ENCODE measurements at places on chromosomes 2 and 18.
A peak's percentile ranks its signal among the peaks of the same experiment; 100 is the strongest.

- no peak for DNase-seq
Measured at GRCh38 chr18:39453356-39453755, 1887.8 kb upstream of the CELF4 start.

GRCh38 chr2:11421863-11422490, 44.0 kb downstream of the E2F6 start:
- no peak for DNase-seq

DNA sequence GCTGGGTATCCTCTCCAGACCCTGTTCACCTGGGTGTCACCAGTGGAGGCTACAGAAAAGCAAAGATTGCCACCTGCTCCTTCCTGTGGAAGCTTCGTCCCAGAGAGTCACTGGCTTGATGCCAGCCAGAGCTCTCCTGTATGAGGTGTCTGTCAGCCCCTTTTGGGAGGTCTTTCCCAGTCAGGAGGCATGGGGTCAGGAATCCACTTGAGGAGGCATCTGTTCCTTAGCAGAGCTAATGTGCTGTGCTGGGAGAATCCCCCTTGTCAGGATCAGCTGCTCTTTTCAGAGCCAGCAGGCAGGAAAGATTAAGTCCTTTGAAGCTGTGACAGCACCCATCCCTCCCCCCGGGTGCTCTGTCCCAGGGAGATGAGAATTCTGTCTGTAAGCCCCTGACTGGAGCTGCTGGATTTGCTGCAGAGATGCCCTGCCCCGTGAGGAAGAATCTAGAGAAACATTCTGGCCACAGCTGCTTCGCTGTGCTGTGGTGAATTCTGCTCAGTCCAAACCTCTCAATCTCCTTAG, 121.8 kb downstream of the GPR39 start:
- DNase-seq, result no peak

- DNase-seq, result no peak
Measured at GRCh38 chr2:46990231-46990588, 74.6 kb upstream of the MCFD2 start.

DNA sequence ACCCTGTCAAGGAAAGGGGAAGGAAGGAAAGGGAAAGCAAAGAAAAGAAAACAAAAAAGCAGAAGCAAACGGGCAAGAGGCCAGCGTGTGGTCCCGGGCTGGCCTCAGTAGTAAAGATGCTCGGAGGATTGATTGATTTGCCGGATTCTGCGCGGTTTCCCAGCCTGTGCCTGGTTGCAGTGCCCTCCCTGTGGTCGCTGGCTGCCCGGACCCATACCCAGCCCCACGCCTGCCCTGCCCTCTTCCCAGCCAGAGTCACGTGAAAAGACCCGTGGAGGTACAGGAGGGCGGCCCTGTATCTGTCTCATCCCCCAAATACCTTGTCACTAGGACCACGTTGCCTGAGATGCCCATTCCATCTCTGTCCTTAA, 55.1 kb upstream of the IMP4 start:
- no peak for DNase-seq

DNA sequence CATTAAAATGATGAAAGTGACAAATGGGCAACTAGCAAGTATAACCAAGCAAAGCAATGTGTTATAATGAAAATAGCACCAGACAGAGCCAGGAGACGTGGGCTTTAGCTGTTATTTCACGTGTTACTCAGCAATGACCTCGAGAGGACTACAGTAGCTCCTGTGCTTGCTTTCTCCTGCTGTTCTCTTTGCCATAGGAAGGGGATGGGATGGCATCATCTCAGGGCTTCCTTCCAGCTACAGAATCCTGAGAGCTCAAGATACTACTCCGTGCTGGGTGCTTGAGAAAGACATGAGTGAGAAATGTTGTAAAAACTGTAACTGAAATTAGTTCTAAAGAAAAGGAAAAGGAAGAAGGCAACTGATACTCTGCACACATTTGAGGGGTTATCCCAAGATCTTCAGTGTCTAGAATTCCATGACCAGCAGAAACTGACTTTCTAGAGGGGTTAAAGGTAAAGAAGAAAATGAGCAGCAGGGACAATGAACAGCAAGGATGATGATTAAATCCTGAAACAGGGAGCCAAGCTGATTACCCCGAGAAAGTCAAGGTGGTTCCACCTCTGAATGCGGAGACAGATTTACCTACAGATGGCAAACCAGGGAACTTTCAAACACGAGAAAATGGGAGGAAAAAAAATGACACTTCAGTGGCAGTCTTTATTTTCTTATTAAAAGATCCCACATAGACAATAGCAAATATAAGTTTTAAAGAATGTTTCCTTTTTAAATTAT, 33.4 kb downstream of the GAREM1 start:
- DNase-seq, result no peak

DNA sequence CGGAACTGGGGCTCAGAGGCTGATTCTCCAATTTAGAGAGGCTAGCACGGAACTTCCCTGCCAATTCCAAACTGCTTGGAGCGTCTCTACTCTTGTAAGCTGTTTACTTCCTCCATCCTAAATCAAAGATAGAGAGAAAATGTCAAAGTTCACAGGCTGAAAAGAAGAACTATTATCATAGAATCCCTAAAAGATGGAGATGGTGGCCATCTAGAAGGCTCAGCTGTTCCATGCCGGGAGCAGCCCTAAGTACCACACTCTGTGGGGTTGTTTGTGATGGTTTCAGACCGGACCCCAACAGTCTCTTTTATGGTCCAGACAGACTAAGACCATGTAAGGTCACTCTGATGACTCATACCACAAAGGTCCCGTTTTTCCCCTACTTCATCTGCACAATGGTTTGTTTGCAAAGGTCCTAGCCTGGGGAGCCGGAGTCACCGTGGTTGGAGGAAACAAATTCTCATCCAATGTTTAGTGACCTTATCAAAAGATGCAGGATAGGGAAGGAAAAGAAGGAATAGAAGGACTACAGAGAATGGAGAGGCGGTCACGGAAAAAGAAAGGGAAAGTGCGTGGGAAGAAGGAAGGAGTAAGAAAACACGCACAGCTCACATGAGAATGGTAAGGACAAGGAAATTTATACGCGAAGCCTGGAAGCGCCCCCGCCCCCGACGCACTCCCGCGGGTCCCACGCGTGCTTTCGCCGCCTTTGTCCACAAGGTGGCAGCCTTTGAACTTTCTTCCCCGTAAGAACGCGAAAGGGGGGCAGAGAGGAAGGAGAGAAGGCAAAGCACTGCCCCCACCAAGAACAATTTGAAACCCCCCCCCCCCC, 453 bp upstream of the ANTXR1 start:
- DNase-seq, result peak; percentile 60

GRCh38 chr2:169397697-169398096, 35.4 kb upstream of the LRP2 start:
- no peak for DNase-seq

DNA sequence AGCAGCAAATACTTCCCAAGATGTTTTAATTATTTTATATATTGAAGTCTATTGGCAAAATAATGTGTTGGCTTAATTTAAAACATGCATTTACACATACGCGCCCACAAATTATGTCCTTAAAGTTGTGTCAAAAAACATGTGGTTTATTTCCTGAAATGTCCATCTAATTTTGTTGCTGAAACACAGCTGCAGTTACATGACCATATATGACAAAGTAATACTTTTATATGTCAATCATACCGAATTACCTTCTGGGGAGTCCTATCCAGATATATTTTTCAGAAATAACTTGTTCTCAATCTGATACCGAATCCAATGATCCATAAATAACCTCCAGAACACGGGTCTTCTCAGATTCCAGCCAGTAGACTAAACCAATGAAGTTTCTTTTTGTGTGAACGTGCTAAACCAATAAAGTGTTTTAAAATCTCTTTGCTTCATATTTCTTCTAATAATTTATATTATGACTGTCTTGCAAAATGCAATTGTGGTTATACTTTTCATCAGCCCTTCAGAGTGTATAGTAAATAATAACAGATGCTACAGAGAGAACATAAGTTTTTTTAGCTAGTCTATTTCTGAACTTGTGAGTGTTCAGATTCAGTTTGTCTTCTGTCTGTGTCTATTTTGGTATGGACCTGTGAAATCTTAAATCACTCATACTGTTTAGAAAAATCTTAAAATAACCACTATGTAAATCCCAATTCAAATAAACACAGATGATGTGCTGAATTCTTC, 2.4 kb downstream of the SCG2 start:
- DNase-seq, result no peak

GRCh38 chr2:85886590-85886989, 2.2 kb downstream of the ST3GAL5 start:
- DNase-seq, result peak; percentile 45

DNA sequence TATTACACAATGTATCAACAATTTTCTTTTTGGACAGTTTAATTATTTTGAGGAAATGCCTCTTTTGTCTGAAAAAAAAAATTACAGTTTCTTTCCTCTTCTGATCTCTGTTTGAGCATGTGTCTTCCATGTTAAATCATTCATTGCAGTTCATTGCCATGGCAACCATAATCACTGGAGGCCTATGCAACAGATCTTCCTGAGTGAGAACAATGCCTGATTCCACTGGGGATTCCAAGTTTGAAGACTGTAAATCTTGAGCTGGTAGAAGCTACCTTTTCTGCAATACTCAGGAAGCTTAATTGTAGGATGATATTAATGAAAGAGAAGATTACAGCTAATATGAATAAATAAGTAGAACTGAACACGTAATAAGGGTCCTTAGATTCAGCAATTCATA, 721.4 kb upstream of the CNTNAP5 start:
- no peak for DNase-seq

DNA sequence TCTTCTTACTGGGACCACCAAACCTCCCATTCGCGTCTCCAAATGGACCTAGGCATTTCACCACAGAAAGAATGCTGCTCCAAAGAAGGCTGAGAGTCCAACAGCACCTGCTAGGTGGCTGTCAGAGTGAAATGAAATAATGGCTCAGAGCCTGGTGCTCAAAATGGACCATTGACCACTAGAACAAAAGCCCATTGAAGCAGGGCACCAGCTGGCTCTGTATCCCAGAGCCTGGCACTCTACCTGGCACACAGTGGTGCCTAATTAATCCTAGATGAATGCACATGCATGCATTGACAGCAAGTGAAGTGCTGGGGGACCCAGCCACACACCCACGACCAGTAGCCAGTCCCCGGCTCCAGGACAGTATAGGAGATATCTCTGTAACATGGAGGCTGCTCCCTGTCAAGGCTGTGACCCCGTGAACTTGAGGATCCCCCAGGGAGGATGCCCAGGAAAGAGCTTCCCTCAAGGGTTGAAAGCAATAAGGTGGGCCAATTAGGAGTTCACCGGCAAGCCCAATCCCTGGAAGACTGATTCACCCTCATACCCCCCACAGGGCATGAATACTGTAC, 261.3 kb downstream of the TNS1 start:
- DNase-seq, result no peak

DNA sequence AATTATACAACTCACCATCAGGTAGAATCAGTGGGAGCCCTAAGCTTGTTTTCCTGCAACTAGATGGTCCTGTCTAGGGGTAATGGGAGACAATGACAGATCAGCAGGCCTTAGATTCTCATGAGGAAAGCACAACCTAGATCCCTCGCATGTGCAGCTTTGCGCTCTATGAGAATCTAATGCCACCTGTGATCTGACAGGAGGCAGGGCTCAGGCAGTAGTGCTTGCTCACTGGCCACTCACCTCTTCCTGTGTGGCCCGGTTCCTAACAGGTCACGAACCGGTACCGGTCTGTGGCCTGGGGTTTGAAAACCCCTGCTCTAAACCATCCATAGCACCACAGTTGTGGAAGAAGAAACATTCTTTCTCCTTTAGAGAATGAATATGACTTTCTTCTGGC, 242.8 kb upstream of the CXCR4 start:
- no peak for DNase-seq

DNA sequence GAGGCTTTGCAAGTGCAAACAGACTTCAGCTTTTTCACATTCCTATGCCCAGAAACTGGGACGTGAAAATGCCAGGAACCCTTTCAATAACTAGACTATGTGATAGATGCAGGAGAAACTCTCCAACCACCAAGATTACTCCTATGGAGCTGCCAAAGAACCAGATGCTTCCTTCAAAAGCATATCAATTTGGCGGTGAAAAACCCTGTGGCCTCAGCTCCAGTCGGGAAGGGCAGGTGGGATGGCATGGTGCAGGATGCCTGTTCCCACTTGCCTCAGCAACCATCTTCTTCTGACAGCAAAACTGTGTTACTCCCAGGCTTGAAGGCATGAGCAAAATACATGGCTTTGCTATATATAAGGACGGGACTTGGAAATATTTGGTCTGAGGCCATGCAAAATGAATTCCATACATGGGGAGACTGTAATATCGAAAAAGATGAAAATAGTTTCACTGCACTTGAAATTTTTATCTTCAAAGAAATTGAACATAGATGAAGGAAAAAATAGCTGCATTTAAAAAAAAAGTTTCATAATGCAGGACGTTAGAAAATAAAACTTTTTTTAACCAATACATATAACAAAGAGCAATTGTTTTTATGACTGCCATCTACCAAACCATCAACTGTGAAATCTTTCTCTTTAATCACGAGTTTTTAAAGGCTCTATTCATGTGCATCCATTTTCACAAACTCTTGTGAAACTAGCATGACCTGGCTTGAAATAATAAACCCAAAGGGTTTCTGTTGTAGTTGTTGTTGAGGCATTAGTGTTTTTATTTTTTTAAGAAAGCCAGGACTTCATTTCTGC, 99.1 kb downstream of the AFF3 start:
- DNase-seq, result no peak

DNA sequence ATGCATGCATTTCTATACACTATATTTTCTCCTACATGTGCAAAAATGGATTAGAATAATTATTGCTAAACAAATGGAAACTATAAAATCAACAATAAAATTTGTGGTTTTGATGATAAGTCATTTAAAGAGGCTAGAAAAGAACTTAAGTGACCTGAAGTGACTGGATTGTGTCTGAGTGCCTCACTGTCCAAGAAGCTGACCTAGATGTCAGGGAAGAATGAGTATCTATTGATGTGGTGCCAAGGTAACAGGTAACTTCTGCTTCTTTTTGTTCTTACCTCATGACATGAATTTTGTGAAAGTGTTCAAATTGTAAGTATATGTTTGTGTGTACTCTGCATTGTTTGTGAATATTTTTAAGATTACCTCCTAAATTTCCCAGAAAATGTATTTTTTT, 1623.9 kb upstream of the ACVR2A start:
- no peak for DNase-seq

DNA sequence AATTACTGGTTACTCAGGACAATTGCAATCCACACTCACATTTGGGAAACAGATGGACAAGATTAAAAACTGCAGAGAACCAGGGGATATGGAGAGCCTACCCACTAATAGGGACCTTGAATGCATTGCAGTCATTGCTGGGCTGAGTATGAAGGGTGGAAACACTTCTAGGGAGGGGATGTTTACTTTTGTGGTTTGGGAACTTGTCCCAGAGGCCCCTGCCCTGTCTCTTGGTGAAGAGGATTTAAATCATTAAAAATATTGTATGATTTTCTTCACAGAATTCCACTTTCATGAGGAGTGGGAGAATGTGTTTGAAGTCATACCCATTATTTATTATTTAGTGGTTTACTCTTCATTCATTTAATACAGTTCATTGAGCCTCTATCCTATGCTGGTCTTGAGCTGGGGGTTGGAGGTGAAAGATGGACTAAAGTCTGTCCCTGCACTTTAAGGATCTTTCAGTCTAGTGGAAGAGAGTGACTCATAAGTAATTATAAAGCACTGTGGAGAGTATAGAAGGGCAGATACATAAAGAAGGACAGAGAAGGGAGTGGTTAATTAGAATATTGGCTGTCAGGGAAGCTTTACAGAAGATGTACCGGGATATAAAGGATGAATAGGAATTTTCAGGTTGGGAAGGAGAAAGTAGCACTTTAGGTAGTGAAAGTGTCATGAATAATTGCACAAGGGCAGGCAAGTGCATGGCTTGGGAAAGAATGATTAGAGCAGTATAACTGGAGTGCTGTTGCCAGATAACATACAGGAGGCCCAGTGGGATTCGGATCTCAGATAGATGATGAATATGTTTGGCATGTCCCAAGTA, 313.4 kb downstream of the LPIN1 start:
- DNase-seq, result no peak

- no peak for DNase-seq
Measured at GRCh38 chr18:23568281-23569138, 17.8 kb downstream of the NPC1 start.

All from activated naive CD4-positive, alpha-beta T cell treated with anti-CD3 and anti-CD28 coated beads, Interleukin-2, amount 10 ng/mL, durations not matched to agents 7 days and 5 days (primary cell).